ENCODE measurements at places on chromosomes 16 and 17. TPM values are rescaled to one million over a fixed set of nuclear protein-coding genes. Genes with fewer than 3 reads are reported as not detected.

GRCh38 chr17:35679007-35679682, 52.3 kb upstream of the RASL10B start:
- peaks cover 26% of the 10 kb centered on the region for H3K36me3 ChIP-seq
- H3K27ac ChIP-seq: peak overlapping the region; percentile 9
- no peak for DNase-seq
- peaks cover 4% of the 10 kb centered on the region for H3K4me1 ChIP-seq

DNA sequence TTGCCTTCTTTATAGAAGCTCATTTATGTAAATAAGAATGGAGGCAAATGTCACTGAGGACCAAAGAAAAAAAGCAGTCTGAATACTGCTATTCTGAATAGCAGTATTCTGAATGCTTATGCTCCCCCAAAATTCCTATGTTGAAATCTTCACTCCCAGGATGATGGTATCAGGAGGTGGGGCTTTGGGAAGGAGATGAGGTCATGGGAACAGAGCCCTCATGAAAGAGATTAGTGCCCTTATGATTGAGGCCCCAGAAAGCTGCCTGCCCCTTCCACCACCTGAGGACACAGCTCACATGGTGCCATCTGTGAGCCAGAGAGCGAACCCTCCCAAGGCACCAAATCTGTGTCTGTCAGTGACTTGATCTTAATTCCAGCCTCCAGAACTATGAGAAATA, 28.8 kb downstream of the HEATR6 start:
- H3K36me3 ChIP-seq: peaks cover 41% of the 10 kb centered on the region
- no peak overlapping the region for H3K27ac ChIP-seq
- DNase-seq: no peak
- H3K4me1 ChIP-seq: no peaks in the 10 kb centered on the region

DNA sequence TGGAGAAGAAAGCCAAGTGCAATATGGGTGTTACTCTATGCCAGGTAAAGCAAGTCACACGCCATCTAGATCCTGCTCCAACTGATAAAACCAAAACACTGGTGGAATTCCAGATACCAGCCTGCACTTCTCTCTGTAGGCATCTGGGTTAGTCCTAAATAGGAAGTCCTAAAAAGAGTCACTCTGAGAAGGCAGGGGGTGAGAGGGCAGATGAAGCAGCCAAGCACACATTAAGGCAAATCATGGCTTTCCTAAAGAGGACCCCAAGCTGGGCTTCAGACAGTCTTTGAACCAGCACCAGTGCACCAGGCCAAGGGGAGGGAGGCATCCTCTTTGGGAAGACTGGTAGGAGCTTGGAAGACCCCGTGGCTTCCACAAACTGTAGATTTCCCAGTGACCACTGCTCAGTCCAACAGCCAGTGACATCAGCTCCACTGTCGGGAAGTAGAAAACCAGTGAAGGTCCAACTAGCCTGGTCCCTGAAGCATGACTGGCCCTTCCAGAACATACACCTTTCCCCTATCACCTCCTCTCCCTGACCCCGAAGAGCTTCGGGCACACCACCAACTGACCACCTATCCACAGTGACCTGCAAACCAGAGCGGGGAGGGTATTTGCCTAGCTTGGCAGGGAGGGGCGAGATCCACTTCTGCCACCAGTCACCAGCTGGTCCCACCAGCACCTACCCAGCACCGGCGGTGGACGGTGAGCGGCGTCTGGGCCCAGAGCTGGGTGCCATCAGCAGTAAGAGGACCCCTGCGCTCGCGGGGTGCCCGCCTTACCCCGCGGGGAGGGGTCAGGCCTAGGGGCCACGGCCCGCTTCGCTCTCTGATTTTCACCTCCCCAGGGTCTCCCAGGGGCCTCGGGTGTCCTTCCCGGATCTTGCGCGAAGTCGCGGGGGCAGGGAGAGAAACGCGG, 1.0 kb downstream of the LITAF start:
- H3K27ac ChIP-seq: peak overlapping the region; percentile 99
- peaks cover 5% of the 10 kb centered on the region for H3K36me3 ChIP-seq
- peak overlapping the region; percentile 100 for H3K4me3 ChIP-seq
- peaks cover 52% of the 10 kb centered on the region for H3K4me1 ChIP-seq
- peaks cover 16% of the 10 kb centered on the region for H3K27me3 ChIP-seq

GRCh38 chr17:7072406-7072805, 7.6 kb downstream of the CLEC10A start:
- H3K27me3 ChIP-seq: no peaks in the 10 kb centered on the region
- H3K27ac ChIP-seq: no peak overlapping the region
- DNase-seq: no peak
- H3K4me1 ChIP-seq: no peaks in the 10 kb centered on the region
- H3K36me3 ChIP-seq: peaks cover 11% of the 10 kb centered on the region

- H3K27me3 ChIP-seq: peaks cover 2% of the 10 kb centered on the region
- no peak overlapping the region for H3K27ac ChIP-seq
- no peak for DNase-seq
- H3K4me3 ChIP-seq: no peak overlapping the region
- H3K4me1 ChIP-seq: no peaks in the 10 kb centered on the region
Observed at GRCh38 chr16:79839466-79840341, 239.2 kb upstream of the MAF start.

The WFIKKN1 gene
- polyA plus RNA-seq: 0.17 TPM

The MAFG gene
- polyA plus RNA-seq: 1.3 TPM

Measured in immature natural killer cell (primary cell).